Sigmoid colon (tissue), 7 donors: ENCODE measurements at places on chromosomes 13 and 19. TPM values are rescaled to one million over a fixed set of nuclear protein-coding genes. Genes with fewer than 3 reads are reported as not detected.

The NLRP4 gene
- total RNA-seq, result not detected

The ZNF625 gene
- total RNA-seq, result 5.0 TPM

The SCN1B gene
- 5.7 TPM for total RNA-seq

The POLR1G gene
- 3.6 TPM for total RNA-seq

The CCDC124 gene
- 84.2 TPM for total RNA-seq

The GCDH gene
- 24.7 TPM for total RNA-seq

The FSTL3 gene
- 35.7 TPM for total RNA-seq

The AKAP8 gene
- 43.8 TPM for total RNA-seq

The ZNF28 gene
- 8.2 TPM for total RNA-seq

The C2CD4C gene
- 0.71 TPM for total RNA-seq

The BEST2 gene
- not detected for total RNA-seq

The ZNF765 gene
- total RNA-seq, result 13.0 TPM

The ANO8 gene
- 2.5 TPM for total RNA-seq

The ZFP82 gene
- 8.2 TPM for total RNA-seq
